ENCODE measurements at places on chromosomes 1 and 21.
A peak's percentile ranks its signal among the peaks of the same experiment; 100 is the strongest.

- DNase-seq, result no peak
These were observed 56.9 kb downstream of the PCBP3 start for GRCh38 chr21:45700461-45700860.

- no peak for DNase-seq
These were observed 351.5 kb downstream of the PLPP3 start for GRCh38 chr1:56227886-56228285.

GRCh38 chr1:114324662-114324965 lies 170.9 kb upstream of the SYT6 start:
- no peak for DNase-seq

DNA sequence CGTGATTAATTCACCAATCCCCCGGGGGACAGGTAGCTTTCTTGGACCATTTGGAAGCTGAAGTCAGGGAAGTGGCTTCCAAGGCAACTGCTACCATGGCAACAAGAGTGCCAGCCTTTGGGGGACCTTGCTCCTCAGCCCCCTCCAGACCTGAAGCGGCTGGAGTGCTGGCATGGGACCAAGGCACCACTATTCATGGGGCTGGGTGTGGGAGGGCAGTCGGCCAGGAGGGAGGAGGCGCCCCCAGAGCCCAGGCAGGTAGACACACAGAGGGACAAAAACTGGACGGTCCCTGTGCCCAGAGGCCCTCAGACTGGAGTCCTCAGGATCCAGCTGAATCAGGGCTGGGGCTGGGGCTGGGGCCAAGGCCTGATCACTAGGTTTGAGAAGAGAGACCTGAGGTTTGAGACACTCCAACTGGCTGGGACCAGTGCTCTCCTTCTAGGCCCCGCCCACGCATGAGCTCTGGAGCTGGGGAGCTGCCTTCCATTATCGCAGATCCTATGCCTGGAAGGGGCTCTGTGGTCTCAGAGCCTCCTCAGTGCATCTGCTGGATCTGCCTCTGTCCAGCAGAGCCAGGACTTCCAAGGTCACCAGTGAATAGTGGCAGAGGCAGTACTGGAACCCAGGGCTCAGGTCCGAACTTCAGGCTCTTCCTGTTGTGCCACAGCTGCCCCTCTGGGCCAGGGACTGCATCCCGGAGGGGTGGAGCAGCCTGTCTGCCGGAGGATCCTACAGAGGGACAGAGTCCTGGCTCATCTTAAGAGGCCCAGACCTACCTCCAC lies 3.3 kb upstream of the KNCN start:
- DNase-seq, result peak; percentile 28

DNA sequence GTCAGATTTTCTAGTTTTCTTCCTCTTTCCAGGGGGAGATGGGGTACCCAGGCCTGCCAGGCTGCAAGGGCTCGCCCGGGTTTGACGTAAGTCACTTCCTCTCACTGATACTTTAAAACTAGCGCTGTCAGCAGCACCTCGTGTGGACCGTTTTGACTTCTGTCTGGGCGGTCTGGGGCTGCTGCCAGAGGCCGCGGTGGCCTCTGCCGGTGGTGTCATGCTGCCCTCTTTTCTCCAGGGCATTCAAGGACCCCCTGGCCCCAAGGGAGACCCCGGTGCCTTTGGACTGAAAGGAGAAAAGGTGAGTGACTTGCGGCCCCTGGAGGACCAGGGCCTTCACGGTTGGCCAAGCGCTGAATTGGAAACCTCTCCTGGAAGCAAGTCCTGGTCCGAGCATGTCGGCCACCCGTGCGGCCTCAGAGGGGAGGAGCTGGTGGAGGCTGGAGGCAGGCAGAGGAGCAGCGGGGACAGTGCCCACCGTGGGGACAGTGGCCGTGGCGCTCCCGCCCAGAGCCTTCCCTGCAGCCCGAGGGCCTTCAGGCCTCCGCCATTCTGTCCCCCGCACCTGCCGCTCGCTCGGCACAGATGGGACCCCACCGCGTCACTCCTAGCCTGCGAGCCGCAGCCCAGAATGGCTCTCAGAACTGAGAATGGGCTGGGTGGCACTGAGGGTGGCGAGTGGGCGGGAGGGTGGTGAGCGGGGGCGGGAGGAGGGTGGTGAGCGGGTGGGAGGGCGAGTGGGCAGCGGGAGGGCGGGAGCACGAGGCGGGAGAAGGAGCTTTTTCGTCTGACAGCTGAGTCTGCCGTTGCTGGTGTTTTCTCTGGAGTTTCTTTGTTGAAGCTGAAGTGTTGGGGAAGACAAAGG lies 9.4 kb downstream of the COL6A1 start:
- no peak for DNase-seq

DNA sequence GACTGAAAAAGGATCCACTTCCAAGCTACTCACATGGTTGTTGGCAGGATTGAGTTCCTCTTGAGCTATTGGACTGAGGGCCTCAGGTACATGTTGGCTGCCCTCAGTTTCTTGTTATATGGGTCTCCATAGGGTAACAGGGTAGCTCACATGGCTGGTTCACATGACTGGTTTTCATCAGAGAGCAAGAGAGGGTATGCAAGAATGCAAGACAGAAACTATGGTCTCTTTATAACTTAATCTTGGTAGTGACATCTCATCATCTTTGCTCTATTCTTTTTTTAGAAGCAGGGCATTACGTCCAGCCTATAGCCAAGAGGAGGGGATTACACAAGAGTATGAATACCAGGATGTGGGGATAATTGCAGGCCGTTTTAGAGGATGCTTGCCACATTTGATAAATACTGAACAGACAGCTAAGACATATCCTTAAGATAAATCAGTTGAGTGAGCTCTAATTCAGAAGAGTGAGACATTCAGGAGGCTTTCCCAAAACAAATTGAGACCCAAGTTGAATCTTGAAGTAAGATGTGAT lies 100.2 kb downstream of the HMCN1 start:
- DNase-seq, result no peak

GRCh38 chr1:177310326-177310725 lies 139.6 kb downstream of the BRINP2 start:
- DNase-seq, result peak; percentile 54

DNA sequence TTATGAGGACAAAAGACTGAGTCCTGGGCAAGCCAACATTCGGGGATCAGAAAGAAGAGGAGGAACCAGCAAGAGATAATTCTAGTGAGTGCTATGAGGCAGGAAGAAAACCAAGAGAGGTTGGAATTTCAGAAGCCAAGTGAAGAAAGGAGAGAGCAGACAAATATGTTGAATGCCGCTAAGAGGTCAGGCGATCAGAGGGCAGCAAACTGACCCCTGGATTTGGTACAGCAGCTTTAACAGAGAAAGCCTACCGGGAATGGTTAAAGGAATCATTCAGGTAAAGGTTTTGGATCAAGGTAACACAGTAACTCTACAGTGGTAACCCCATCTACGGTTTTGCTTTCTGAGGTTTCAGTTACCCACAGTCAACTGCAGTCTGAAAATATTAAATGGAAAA lies 5.4 kb downstream of the CLCC1 start:
- no peak for DNase-seq

DNA sequence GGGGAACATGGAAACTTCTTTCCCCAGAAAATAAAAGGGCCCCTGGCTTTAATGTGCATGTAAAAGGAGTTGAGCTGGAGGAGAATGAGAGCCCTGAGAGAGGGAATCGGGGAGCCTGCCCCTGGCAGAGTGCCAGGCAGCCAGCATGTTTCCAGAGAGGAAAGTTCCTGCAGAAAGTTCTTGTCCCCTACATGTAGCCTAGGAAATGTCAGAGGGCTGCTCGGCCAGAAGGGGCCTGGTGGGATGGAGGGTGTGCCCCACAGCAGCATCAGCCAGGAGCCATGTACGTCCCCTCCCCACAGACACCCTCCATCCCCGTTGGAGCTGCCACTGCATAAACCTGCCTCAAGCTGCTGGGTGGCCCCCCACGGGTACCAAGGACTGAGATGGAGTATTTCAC lies 5.4 kb upstream of the PRELP start:
- DNase-seq, result no peak

DNA sequence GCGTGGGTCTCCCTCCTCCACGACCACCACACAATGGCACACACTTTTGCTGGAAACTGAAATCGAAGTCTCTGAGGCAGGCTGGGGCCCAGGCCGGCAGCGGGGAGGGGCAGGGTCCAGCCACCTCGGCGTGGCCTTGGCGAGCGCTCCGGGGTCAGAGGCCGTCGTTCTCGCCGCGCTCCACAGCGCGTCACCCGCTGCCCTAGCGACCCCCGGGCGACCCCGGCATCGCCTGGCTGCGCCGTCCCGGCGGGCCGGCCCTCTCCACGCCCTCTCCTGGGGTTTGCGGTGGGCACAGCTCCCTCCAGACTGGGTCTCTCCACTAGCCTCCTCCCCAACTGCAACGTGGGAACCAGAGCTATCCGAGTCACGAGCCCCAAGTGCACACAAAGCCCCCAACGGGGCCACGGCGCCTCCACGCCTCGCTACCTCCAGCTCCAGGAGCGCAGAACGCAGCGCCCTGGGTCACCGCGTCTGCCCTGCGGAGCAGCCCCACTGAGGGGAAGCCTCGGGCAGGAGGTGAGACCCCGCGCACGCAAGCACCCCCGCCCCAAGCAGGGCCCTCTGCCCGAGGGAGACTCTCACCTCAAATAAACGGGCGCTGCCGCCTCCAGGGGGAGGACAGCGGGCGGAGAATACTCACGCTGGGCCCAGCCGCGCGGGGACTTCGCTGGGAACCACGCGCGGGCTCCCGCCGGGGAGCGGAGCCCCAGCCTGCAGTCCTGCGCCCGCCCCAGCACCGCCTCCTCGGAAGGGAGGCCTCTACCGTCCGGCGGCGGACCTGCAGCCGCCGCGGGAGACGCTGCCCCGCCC lies 134.0 kb upstream of the BARHL2 start:
- DNase-seq, result peak; percentile 91

GRCh38 chr1:156924478-156925153 lies 4.2 kb downstream of the LRRC71 start:
- DNase-seq, result no peak

- no peak for DNase-seq
These were observed 29.5 kb upstream of the RUNX3 start for GRCh38 chr1:24959623-24959975.
